Activated effector memory CD4-positive, alpha-beta T cell treated with Interleukin-2 at 50 U/mL for 16 hours (primary cell): ENCODE measurements at places on chromosomes 12 and 14.

GRCh38 chr12:69003991-69004390 is 71.0 kb upstream of the CPM start:
- no peak for DNase-seq

GRCh38 chr12:131928080-131928710 is 881 bp upstream of the PUS1 start:
- no peak for DNase-seq

- DNase-seq, result no peak
Measured at GRCh38 chr12:94660436-94660835, 10.1 kb upstream of the TMCC3 start.

DNA sequence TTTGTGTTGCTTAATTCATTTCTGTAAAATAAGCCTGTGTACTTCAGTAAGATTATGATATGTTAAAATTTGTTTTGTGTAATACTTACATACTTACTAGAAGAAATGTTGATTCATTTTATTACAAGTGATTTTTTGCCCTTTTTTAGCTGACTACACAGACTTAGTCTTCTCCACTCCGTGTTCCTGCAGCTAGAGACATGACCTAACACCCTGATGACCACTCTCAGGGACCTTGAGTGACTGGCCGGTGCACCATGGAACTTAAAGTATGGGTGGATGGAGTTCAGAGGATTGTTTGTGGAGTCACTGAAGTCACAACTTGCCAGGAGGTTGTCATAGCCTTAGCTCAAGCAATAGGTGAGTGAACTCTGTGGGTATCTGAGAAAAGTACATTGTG is 69.8 kb downstream of the BHLHE41 start:
- DNase-seq, result no peak

DNA sequence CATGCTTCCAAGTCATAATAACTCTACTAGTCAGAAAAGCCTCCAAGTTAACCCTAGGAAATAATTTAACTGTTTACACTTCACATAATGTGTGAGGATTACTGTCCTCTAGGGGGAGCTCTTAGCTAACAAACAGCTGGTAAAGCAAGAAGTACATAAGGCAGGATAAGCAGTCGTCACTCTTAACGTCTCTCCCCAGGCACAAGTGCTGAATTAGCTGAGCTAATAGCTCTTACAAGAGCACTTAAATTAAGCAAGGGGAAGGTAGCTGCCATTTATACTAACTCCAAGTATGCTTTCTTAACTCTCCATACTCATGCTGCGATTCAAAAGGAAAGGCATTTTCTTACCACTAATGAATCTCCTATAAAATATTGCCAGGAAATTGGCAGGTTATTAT is 79.3 kb upstream of the TSPAN11 start:
- no peak for DNase-seq

- DNase-seq, result no peak
Measured at GRCh38 chr12:104929977-104930376, 28.1 kb downstream of the SLC41A2 start.

DNA sequence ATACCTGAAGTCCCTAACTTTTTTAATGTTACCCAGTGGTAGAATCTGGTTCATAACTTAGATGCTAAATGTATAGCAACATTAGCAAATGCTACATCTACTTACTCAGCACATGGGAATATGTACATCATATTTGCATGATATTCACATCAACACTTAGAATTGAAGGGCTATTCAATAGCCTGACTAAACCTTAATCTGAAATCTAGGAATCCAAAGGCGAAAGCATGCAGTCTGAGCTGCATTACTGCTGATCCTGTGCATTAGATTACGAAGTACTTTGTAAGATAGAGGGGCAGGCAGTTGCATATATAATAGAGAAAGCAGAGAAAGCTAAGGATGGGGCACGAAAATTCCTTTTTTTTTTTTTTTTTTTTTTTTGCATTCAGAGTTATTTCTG is 40.4 kb downstream of the SLC38A4 start:
- no peak for DNase-seq
